ENCODE measurements at places on chromosomes 4 and X. TPM values are rescaled to one million over a fixed set of nuclear protein-coding genes. Genes with fewer than 3 reads are reported as not detected.

ASB9 gene
- 2.9 TPM for polyA plus RNA-seq

FGF2 gene
- polyA plus RNA-seq = 3.7 TPM

PF4V1 gene
- polyA plus RNA-seq = not detected

IL2 gene
- polyA plus RNA-seq = not detected

GABRE gene
- 9.1 TPM for polyA plus RNA-seq

HSFX3 gene
- polyA plus RNA-seq = not detected

PLK4 gene
- 13.1 TPM for polyA plus RNA-seq

DCAF12L2 gene
- polyA plus RNA-seq = not detected

TRIML2 gene
- polyA plus RNA-seq = 0.23 TPM

CACNA1F gene
- polyA plus RNA-seq = not detected

UNC5C gene
- polyA plus RNA-seq = 3.0 TPM

SHOX gene
- not detected for polyA plus RNA-seq

GRCh38 chr4:54276641-54277430 lies 47.7 kb downstream of the PDGFRA start:
- peak; percentile 16 for DNase-seq

- no peak for DNase-seq
These were observed 92.1 kb downstream of the RELL1 start for GRCh38 chr4:37594099-37594498.

- DNase-seq = peak; percentile 47
These were observed 1.8 kb downstream of the FTHL17 start for GRCh38 chrX:31070057-31070468.

DNA sequence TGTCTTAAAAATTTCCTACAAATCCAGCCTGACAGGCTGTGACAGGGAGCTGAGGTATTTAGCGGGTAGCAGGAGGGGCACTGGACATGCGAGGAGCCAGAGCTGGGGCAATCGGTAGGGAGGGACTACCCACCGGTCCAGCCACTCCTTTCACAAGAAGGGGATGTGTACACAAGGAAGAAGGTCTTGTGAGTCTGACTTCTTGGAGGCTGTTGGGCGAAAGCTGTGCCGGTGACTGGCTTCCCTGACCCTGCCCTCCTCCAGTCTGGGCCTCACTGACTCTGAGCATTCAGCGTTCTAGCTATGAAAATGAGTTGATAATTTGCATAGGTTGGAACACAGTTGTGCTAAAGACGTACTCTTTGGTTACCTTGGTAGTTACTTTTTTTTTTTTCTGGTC lies 12.7 kb upstream of the CXCL8 start:
- DNase-seq = no peak

- no peak for DNase-seq
These were observed 920.1 kb upstream of the TENM3 start for GRCh38 chr4:181323061-181323460.

GRCh38 chr4:10186228-10187214 lies 69.9 kb upstream of the WDR1 start:
- DNase-seq = no peak

GRCh38 chr4:73019462-73020047 lies 50.0 kb downstream of the COX18 start:
- DNase-seq = peak; percentile 19

DNA sequence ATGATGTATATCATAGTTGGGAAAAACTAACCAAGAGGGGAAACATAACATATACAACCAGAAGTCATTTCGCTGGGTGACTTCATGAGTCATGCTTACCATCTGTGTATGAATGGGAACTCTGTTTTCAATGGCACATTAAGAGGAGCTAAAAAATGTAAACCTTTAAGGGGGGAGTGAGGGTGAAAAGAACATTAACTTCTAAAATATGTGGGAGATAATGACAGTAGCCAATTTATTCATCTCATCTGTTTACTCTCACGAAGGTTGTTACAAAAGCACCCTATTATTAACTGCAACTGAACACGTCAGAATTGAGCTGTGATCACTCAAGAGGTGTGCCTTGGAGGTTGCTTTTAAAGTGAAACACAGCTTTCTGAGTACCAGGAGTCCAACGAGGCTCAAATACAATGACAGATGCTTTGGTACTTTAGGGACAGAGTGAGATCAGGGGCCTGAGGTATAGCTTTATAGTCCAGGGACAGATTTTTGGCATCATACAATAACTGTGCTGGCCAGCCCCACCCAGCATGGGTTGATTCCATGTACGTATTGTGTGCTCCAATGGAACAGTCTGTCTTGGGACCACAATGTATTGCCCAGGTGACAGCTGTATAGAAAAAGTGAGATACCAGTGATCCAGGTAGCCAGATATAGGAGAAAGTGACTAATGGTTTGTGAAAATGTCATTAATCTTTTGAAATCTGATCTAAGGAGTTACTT lies 107.3 kb downstream of the AMMECR1 start:
- peak; percentile 84 for DNase-seq

- peak; percentile 84 for DNase-seq
These were observed 81.6 kb downstream of the ZFX start for GRCh38 chrX:24231131-24231540.

DNA sequence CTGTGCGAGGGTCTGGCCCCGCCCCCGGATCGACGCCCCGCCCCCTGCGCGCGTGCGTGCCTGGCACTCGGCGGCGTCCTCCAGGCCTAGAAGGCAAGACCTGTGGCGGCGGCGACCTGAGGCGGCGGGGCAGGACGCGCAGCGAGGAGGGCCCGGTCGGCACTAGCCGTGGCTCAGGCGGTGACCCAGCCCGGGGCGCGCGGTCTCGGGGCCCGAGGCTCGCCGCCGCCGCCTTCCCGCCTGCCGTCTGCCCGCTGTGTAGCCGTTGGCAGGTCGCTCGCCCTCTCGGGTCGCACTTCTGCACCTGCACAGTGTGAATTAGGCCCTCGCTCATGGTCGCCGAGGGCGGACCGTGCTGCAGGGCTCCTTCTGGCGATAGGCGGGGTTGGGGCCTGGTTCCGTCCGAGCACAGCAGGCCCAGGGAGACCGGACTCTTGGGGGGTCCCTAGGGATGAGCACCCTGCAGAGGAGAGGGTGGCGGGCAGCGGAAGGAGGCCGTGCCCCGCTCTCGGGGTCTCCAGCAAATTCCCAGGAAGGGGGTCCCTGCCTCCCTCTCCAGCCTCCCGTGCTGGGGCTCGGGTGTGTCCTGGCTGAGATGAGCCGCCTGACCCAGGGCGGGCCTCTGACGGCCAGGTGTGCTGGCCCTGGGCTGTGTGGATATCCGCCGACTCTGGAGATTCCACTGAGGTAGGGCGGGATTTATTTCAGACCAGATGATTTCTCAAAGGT lies 557 bp upstream of the FAM53A start:
- no peak for DNase-seq

DNA sequence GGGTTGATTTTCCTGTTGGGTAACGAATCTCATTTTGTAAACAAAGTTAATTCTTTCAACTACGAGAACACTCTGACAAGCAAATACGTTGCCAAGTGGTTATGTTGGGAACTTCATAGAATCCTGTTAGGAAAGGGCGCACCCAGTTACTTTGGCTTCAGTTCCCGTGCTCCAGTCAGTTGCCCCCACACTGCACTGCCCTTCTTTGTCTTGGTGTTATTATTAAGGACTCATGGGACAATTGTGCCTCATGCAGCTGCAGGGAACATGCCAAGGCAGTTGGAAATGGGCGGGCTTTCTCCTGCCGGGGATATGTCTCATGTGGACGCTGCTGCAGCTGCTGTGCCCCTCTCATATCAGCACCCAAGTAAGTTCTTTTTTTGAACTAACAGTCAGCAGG lies 28.9 kb downstream of the OFD1 start:
- no peak for DNase-seq

DNA sequence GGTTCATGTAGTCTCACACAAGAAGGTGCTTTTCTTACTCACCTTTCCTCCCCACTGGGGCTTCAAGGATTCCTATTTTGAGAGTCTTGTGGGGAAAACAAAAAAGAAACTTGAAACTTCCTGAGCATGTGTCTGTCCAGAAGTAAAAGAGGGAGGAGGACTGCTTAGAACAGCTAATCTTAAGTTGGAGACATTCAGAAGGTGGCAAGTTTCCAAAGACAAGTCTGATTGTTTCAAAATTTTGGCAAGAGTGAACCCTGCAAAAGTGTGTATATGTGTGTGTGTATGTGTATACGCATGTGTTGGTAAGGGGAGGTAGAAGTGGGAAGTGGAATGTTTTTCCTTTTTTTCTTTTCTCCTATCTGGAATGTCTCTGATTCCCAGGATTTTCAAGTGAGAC lies 189.0 kb upstream of the FRMPD4 start:
- DNase-seq = no peak

GRCh38 chr4:41796545-41797210 lies 48.2 kb upstream of the PHOX2B start:
- DNase-seq = no peak

GRCh38 chr4:72553540-72554337 lies 15.3 kb downstream of the ADAMTS3 start:
- no peak for DNase-seq

DNA sequence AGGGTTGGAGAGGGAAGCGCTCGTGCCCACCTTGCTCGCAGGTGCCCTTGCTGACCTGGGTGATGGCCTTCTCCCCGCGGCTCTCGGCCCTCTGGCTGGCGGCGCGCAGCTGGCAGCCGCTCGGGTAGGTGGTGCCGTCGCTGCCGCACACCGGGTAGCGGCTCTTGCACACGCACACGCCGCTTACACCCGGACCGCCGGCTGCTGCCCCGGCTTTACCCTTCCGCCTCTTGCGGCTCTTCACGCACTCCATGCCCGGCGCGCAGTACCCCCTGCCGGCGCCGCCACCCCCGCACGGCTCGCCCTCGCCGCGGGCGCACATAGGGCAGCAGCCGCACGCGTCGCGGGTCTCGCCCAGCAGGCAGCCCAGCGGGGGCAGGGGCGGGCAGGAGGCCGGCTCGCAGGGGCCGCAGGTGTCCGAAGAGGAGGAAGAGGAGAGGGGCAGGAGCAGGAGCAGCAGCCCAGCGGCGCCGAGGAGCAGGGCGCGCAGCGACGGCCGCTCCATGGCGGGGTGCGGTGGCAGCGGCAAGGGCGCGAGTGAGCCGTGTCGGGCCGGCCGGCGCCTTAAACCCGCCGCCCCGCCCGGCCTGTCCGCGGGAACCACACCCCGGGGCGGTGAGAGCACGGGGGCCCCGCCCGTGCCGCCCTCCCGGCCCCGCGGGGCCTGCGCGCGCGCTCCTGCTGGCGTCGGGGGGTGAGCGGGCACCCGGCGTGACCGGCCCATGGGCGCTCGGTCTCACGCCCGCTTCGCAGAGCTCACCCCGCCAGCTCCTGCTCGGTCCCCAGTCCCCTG lies at the start of gene IGFBP7:
Gene IGFBP7, minus strand, starts transcription at position 539 of the 793 bp plus-strand sequence. Its CDS starts 34 bp downstream, at position 505.
- DNase-seq = peak; percentile 43

DNA sequence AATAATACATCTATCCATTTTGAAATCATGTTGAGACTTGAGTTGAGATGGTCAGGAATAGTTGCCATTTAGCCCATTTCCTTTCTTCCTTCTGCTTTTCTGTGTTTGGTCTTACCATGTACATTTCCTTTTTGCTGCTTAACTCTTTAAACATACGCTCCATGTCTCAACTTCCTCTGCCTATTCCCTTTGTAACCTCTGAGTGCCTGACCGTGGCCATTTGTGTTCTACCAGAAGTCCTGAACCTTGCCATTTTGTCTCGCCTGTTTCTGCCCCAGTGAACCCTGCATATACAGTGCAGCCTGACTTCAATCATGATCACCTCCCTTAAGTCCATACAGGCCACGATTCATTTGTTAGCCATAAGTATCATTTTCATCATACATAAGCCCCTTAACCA lies 169.0 kb downstream of the RAPGEF2 start:
- DNase-seq = no peak

- peak; percentile 30 for DNase-seq
These were observed 584.3 kb upstream of the SMIM31 start for GRCh38 chr4:164169591-164169990.

DNA sequence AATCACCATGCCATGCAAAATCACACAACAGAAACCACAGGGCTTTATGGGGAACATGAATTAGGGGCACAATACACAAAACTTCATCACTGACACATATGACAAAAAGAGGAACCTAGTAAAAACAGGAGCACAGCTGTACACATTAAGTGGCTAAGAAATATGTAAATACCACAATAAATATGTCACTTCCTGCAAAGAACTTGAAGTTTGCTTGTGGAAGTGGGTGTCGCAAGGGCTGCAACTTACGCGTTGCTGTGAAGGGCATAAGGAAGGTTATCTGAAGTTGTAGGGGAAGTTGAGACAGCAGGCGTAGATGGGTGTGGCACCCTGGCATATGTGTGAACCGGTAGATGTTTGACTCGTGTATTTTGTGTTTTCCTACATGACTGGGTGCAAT lies 42.4 kb downstream of the CLCN4 start:
- DNase-seq = no peak

GRCh38 chr4:40197879-40198689 lies 1.3 kb downstream of the RHOH start:
- DNase-seq = no peak

GRCh38 chr4:188246488-188246887 lies 107.2 kb downstream of the TRIML1 start:
- DNase-seq = no peak

- peak; percentile 15 for DNase-seq
These were observed 11.8 kb downstream of the TMEM31 start for GRCh38 chrX:103722505-103722904.

DNA sequence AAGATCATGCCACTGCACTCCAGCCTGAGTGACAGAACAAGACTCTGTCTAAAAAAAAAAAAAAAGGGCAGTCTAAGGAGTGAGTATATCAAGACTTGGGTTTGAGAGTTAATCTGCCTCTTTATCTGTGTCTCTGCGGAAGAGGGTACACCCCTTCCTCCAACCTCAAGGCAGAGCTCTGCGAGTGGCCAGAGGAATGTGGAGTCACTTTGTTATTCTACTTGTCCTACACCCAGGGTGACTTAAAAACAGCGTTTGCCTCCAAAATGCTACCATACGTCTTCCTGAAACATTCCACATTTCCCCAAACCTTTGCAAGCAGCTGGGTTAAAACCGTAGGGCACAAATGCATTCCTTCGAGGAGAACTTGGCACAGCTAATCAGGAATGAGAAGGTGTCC lies 199.9 kb downstream of the SHOX start:
- no peak for DNase-seq
